ENCODE measurements at places on chromosomes 2 and 18.

DNA sequence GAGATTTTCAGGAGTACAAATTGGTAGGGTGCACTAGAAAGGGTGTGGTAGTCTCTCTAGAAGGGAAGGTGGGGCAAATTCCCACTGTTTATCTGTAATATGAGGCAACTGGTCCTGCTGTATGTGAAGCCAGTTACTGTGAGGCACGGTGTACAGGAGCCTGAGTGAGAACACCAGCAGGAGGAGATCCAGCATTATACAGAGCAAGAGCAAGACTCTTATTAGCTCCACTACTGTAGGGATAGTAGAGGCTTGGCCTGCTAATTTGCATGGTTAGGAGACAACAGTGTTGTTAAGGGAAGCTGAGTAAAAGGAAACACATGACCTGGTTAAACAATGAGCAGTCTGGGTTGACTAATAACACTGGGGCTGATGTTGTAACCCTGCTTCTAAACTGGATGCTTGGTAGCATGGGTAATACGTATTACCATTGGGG lies 76.3 kb upstream of the WDSUB1 start:
- no peak for DNase-seq

- DNase-seq: no peak
Measured at GRCh38 chr2:240707043-240707756, 15.5 kb downstream of the AQP12A start.

DNA sequence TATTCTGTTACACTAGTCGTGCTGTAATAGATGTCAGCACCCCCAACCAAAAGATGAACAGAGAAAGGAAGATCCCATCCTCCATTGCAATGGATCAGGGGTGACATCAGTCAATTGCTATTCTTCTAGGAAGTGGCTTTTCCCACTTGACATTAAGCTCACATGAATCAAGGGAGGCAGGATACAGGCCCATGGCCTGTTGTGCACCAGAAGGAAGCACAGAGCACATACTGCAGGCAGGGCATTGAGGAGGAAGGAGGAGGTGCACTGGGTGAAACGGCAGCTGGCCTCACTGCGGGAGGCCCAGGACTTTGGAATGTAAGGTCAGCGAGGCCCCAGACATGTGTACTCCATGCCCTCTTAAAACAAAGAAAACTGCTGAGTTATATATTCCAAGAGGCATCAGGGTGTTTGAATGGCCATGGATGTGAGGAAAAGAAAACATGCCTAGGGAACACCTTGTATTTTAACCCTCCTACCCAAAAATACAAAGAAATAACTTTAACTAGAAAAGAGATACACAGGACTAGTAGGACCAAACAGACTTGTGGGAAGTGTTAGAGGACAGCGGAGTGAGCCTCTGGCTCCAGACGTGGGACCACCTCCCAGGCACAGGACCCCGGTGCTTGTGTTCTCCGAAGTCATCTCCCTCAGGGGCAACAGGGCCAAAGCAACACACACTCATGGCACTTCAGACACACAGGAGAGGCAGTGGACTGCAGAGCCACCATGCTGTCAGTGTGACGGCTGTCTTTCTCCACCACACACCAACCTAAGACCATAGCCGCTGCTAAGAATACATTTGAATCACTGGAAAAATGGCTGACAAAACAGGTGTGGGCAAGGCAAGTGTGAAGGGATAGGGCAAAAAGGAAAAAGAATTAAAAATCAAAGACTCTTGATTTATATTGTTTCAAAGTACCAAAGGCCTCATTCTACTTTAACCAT lies 51.4 kb upstream of the RIOK3 start:
- no peak for DNase-seq

- no peak for DNase-seq
Measured at GRCh38 chr2:81437456-81438000, 1133.0 kb upstream of the LRRTM1 start.

DNA sequence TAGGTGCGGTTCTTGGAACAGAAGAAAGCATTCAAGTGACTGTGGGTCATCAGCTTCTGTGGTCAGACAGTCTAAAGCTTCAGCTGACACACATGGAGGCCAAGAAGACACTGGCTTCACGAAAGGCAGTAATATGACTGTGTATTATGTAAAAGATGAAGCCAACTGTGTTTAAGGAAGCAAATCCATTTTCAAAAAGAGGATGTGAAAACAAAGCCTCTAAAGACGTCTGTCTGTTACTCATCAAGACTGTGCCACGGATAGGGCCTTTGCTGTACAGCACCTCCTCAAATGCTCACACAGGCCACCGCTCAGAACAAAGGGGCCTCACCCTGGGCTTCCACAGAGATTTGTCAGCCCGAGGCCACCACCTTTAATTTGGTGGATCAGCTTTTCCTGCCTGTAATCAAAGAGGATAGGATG lies 21.1 kb upstream of the TMEM163 start:
- DNase-seq: no peak

- no peak for DNase-seq
Measured at GRCh38 chr2:212177724-212178123, 360.9 kb downstream of the ERBB4 start.

GRCh38 chr2:233010569-233011267 lies 2.3 kb downstream of the NGEF start:
- no peak for DNase-seq

- DNase-seq: no peak
Measured at GRCh38 chr2:119586085-119586484, 41.8 kb downstream of the CFAP221 start.

DNA sequence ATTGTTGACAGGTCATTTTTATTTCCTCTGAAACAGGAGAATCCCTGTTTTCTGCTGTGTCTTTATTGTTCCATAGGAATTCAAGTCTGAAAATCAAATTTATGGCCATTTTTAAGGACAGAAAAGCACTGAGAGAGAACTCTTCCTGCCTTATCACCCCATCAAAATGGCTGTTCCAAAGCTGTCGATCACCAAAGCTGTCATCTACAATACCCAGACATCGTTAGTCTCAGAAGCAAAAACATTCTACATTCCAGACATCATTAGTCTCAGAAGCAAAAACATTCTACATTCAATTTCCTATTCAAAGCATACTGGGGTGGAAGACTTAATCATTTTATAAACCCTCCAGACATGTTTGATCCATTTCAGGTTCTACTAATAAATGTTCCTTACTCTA lies 44.4 kb downstream of the SCRN3 start:
- no peak for DNase-seq

DNA sequence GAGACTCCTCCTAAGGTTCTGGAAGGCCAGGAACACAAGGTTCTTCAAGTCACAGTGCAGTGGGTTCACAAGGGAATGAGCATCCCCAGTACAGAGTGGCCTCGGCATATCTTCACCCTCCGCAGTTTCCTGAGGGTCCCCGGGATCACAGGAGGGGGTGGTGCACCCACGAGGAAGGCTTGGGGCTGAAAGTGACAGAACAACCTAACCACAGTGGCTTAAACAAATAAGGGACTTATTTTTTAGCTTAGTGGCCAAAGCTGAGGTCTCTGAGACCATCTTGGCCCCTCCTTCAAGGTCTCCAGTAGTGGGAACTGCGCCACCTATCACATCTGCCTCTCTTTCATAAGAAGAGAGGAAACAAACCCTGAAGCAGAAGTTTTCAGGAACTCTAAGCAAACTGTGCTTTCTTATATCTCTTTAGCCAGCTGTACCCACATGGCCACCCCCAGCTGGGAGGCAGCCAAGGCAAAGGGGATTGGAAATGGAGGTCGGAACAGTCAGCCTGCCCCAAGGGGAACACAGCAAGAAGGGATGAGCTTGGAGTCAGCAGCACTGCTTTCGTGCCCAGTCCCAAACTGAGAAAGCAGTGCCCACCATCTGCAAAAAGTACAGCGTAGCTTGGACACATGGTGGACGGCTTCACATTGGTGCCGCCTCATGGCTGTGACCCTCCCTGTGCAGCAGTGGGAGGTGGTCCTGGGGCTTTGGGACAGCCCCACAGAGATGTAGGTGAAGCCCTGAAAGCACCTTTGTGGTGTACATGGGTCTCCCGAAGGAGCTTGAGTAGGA lies 260.0 kb upstream of the ID2 start:
- no peak for DNase-seq
